HTR-8/SVneo (cell line): ENCODE measurements at places on chromosomes 11 and 22.

GRCh38 chr11:45551191-45551713 is 114.2 kb downstream of the CHST1 start:
- no peak for DNase-seq

GRCh38 chr22:42646569-42647525 is 2.3 kb downstream of the CYB5R3 start:
- no peak for DNase-seq

DNA sequence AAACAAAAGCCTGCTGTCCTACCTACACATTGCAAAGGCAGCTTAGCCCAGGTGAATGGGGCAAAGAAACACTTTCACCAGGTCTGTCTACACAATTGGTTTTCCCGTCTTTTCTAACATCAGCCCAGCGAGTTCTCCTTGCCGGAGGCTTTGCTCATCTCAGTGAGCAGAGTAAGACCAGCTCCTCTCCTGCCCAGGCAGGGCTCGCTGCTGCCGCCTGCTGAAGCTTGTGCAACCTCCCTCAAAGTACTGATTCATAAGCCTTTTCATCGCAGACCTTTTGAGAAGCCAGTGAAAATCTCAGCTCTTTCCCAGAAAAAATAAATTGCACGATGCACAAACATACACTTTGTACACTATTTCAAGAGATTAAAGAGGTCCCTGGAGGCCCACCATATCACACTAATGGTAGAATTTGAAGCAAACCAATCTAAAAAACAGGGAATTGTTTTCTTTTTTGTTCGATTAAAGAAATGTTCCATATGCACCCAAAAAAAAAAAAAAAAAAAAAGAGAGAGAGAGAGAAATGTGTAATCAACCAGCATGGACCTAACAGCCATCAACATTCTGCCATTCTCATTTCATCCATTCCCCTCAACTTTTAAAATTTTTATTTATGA is 328.1 kb upstream of the MPPED2 start:
- peak; percentile 8 for DNase-seq

- DNase-seq, result no peak
These were observed 15.6 kb downstream of the NPTXR start for GRCh38 chr22:38828191-38828590.

DNA sequence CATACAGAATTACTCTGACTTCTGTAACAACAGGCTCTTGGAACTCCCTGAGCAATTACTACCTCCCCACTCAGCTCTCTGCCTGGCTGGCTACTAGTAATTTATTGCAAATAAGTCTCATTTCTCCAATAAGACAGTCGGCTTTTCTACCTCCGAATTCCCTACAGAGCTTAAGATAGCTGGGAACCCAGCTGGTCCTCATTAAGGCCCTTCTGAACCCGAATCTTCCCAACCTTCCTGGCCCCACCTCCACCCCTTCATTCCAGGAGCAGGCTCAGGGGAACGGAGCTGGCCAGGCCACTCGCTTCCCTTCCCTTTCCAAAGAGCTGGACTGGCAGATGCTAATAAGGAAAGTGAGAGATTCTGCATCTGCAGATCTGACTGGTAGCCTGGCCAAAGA is 21.6 kb downstream of the TMPRSS5 start:
- no peak for DNase-seq

DNA sequence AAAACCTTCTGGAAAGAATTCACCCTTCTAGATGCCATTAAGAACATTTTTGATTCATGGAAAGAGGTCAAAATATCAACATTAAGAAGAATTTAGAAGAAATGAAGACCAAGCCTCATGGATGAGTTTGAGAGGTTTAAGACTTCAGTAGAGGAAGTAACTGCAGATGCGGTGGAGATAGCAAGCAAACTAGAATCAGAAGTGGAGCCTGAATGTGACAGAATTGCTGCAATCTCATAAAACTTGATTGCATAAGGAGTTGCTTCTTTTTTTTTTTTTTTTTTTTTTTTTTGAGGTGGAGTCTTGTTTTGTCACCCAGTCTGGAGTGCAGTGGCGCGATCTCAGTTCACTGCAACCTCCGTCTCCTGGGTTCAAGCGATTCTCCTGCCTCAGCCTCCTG is 51.6 kb downstream of the MS4A13 start:
- no peak for DNase-seq

- DNase-seq, result no peak
These were observed 212.7 kb upstream of the CADM1 start for GRCh38 chr11:115716601-115717529.

GRCh38 chr11:117415358-117415896 is 87.8 kb downstream of the CEP164 start:
- DNase-seq, result no peak

DNA sequence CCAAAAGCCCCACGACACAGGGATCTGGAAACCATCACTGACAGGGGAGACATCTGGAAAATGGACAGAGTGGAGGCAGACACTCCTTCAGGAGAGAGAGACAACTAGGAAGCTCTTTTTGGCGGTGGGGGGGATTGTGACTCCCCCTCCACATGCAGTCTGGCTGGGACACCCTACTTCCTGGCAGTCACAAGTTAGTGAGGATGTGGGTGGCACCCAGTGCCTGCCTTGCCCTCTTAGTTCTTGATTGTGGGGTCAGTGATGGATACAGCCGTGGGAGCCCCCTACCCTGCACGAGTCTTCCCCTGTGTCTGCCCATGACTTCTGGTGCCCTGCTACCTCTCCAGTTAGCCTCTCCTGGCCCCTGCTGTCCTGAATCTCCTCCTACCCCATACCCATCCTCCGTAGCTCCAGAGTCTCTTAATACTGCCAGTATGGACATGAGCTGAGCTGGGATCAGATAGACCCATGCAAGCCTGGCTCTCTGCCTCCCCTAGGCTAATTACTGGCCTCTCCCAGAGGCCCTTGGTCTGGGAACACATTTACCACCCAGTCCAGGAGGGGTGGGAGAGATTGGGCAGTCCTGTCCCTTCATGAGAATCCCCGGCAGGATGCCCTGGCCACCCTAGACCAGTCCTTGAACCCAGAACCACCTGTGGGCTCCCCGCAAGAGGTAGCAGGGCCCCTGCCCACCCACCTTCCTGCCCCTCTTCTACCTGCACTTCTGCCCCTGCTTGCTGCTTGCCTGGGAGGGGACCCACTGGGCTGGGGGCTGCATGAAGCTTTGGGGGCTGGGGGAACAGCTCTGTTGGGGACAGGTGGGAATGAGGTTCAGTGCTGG is 22.8 kb downstream of the RHBDD3 start:
- DNase-seq, result no peak

DNA sequence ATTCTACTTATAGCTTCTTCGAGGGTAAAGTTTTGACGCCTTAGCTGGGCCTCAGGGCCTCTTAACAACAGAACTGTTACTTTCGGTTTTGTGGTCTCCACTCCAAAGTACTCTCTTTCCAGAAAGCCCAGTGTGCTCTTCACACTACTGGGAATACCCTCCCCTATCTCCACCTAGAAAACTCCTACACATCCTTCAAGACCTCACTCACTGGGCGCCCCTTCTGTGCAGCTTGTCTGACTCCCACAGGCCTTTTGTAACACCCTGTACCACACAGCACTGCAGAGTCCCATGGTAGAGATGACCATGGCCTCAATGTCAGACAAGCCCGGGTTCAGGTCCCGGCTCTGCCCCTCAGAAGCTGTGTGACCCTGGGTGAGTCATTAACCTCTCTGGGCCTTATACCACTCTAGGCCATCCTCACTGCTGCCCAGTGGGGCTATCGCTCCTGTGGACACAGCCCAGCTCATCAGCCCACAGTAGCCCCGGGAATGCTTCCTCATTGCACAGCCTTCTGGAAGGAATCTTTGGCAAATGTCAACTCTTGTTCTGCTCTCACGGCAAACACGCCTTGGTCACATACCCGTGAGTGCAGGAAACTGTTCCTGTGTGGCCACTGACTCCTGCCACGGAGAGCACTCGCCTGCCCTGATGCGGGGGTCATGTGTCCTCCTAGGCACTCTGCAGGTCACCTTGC is 51.4 kb downstream of the SHISAL1 start:
- DNase-seq, result no peak

GRCh38 chr11:123640677-123641494 is 13.5 kb downstream of the SCN3B start:
- peak; percentile 44 for DNase-seq

- no peak for DNase-seq
These were observed 65.9 kb upstream of the SC5D start for GRCh38 chr11:121226415-121227263.

- DNase-seq, result peak; percentile 31
These were observed 34.5 kb upstream of the ANO3 start for GRCh38 chr11:26297189-26297975.

GRCh38 chr11:10551290-10551592 is 10.3 kb upstream of the RNF141 start:
- DNase-seq, result no peak

DNA sequence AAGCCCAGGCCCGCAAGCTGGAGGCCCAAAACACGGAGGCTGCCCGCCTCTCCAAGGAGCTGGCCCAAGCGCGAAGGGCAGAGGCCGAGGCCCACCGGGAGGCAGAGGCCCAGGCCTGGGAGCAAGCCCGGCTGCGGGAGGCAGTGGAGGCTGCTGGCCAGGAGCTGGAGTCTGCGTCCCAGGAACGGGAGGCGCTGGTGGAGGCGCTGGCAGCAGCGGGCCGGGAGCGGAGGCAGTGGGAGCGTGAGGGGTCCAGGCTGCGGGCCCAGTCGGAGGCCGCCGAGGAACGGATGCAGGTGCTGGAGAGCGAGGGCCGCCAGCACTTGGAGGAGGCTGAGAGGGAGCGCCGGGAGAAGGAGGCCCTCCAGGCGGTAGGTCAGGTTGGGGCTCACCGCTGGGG is 4.8 kb downstream of the CCDC88B start:
- no peak for DNase-seq

DNA sequence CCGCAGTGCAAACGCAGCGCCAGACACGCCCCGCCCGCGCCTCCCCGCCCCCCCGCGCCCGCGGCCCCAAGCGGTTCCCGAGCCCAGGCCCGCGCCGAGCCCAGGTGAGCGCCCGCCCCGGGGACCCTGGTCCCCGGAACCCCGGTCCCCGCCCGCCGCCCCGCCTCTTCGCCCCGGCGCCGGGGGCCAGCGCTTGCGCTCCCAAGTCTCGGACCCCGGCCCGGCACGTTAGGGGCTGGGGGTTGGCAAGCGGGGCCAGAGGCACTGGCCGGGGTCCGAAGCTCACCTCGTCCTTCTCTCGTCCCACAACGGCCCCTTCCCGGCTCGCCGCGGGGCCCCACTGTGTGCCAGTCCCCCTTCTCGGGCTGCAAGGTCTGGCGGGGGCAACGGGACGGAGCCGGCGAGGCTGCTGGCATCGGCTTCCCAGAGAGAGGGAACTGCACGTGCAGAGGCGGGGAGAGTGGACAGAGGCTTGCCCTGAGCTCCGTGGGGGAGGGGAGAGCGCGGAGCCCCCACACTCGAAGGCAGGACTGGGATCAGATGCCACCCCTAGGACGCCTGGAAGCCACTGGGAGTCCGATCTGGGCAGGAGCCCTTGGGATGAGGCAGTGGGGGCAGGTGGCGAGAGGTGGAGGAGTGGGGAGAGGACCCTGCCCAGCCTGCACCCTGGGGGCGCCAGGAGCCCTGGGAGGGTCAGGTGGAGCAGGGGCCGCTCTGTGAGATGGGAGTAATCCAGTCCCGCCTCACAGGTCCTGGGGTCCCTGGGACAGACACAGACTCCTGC is 1.8 kb upstream of the AIFM3 start:
- DNase-seq, result no peak

- DNase-seq, result peak; percentile 67
These were observed 12.9 kb downstream of the TSPAN32 start for GRCh38 chr11:2314525-2315394.

DNA sequence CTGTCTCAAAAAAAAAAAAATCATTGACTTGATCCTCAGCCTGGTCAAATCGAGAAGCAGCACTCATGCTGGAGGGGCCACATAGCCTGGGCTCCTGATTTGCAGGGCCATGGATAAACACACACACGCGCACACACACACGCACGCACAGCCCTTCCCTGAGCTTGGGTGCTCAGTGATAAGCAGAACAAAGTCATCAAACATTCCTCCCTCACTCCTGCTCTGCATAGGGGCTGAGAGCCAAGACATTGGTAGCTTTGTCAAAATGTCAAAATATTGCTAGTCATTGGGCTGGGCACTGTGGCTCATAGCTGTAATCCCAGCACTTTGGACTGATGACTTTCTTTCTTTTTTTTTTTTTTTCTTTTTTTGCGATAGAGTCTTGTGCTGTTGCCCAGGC is 34.0 kb upstream of the A4GALT start:
- DNase-seq, result no peak

DNA sequence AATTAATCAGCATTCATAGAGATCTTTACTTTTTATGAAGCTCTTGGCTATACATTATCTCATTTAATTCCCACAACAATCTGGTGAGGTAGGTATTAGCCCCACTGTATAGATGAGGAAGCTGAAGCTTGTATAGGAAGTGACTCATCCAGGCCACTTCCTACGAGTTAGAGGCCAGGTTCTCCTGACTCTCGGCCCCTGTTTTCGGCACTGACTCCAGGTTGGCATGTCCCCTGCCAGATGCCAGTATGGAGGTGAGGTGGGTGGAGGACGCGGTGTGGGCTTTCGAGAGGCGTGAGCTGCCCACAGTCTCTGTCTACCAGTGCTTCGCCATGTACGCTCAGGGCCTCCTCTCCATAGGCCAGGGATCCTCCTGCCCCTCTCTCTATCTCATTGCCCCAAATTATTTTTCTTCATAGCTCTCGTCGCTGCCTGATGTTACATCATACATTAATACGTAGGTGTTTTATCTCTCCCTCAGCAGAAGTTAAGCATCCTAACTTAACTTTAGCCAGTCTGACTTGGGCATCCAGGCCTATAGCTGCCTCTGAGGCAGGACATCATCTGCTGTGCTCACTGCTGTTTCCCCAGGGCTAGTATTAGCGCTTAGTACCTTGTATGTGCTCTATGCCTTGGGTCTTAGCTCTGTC is 9.0 kb downstream of the DGAT2 start:
- no peak for DNase-seq

DNA sequence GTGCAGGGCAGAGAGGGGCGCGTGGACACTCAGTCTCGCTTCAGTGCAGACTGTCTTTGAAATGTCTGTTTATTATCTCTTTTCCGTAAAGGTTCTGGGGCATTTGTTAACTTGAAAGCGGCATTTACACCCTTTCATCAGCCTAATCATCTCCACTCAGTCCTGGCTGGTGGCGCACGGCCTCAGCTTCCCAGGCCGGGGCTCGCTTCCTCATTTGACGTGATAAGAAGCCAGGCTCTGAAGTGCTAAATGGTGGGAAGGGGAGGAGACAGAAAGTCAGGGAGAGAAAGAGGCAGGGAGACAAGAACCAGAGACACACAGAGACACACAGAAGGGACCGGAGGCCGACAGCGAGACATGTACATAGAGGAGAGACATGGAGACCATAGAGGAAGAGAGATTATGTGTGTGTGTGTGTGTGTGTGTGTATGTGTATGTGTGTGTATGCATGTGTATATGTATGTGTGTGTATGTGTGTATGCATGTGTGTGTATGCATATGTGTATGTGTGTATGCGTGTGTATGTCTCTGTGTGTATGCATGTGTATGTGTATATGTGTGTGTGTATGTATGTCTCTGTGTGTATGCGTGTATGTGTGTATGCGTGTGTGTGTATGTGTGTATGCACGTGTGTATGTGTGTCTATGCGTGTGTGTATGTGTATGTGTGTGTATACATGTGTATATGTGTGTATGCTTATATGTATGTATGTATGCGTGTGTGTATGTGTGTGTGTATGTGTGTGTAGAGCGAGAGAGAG is 101.5 kb downstream of the ST3GAL4 start:
- DNase-seq, result no peak
